ENCODE measurements at places on chromosomes 3 and 15.

DNA sequence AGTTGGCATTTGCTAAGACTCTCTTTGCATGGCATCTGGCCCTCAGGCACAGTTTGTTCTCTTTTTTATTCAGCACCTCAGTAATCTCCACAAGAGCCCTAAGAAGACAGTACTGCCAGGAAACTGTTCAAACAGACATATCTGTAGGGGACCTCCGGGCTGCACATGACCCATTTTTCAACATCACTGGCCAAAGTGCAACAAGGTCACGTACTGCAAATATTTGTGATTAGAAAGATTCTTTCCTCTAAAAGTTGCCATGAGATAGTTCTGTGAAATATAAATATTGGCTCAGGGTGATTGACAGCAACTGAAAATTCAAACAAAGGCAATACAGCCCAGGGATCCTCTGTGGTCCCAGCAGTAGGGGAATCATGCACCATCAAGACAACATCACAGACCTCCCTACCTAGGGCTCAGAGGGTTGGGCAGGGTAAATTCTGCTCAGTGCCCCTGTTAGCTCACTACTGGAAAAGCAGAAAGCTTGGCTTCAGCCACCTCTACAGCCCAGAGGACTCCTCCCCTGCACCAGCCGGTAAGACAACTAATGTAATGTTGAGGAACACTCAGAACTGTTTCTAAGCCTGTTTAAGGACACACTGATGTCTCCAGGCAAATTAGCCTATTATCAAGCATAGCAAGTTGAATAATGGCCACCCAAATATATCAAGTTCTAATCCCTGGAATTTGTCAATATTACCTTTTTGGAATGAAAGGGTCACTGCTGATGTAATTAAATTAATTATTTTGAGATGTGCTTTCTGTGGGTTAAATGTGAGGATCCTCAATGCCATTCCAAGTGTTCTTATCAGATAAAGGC lies 117.4 kb upstream of the LPP start:
- no peak for DNase-seq

DNA sequence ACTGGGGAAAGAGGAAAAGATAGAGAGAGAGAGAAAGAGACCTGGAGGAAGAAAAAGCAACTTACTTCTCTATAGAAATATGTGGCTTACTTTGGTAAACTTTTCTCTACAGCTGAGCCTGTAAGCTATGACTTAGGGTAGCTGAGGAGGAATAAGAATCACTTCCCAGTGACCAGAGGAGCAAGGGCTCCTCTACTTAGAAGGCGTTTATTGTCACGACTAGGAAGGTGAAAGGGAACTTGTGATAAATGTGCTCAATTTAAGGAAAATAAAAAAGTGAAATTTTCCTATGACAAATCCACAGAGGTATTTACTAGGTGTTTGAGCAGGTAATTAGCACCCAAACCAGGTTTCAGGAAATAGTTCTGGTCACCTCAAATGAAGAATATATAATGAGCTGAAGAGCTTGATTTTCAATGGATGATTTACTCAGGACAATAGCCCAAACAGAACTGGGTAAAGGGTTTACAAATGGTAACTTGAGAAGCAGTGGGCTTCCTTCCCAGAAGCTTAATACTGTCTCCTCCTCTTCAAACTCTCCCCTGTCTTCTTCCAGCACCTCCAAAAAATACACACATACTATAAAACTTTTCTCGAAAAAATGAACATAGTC lies 46.1 kb downstream of the SOX2 start:
- DNase-seq: no peak

- no peak for DNase-seq
Observed at GRCh38 chr15:69424001-69424400, 9.9 kb downstream of the KIF23 start.

GRCh38 chr3:194872669-194872977 lies 186.9 kb downstream of the FAM43A start:
- no peak for DNase-seq

DNA sequence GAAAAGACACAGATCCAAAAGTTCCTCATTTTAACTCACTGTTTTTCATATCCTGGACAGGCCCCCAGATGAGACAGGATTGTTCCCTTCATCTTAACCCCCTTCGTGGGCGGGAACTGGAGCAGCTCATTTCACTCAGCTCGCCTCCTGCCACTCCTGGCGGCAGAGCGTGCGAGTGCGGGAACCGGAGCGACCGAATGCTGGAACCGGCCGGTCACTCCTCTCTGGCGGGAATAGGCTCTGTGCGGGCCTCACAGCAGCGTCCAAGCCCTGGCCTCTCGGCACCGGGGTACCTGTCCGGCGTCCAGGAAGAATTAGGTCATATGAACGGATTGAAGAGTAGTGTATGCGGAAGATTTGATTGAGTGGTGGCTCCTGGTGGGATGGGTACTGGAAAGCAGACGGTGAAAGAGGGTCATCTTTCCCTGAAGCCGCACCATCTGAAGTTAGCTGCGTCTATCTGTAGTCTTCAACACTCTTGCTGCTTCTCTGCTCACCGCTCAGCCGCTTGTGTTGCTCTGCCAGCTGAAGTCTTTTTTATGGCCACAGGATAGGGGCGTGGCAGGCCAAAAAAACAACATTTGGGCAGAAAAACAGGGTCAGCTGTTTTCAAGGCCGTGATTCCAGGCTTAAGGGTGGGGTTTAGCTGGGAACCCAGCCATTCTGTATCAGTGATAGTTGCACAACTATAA lies 42.3 kb upstream of the FXR1 start:
- DNase-seq: no peak

DNA sequence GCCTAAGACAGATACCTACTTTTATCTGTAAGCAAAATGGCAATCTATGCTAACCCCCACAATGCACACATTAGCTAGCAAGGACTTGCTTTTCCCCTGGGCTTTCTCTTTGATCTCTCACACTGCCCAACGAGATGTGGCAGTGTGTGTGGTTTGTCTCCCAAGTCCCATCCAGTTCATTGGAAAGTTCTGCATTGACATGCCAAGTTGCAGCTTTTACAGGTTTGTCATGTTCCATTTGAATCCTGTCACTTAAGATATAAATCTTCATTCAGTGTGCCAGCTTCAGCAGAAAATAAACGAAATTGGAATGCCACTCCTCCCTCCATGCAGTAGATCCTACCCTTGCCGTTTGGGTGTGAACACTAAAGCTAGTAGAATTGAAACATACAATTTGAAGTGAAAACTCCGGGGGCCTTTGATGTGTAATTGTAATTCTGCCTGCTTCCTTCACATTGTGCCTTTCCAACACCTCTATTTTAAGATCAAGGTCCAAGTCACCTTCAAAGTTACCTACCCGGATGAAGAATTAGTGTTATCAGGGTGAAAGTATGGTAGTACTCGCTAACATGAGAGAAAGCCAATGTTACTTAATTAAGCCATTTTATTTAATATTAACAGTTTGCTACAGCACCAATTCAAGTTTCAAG lies 130.9 kb upstream of the BHLHE40 start:
- DNase-seq: no peak

- DNase-seq: peak; percentile 81
Observed at GRCh38 chr3:183478501-183478900, 50.1 kb upstream of the MCF2L2 start.

GRCh38 chr15:64931381-64931780 lies 19.7 kb downstream of the ANKDD1A start:
- DNase-seq: no peak

DNA sequence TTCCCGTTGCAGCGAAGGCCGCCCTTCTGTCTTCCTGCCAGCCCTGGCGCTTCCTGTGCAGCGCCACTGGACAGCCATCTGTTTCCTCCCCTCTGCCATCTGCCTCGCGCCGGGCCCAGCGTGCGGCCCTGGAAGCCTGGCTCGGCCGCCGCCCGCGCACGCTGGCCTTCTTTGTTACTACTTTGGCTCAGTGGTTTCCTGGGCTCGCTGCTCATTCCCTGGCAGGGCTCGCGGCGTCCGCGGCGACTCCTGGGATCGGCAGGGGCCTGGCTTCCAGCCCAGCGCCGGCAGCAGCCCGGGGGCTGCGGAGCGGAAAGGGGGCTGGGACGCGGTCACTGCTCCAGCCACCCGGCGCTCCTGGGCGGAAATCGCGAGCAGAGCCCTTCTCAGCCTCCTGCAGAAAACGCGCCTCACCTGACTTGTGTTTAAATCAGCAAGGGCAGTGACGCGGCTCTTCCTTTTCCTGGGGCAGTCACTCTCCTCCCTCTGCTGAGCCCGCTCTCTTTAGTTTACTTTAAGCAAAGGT lies 10.0 kb downstream of the CMTM7 start:
- DNase-seq: no peak

- DNase-seq: no peak
Observed at GRCh38 chr3:40864146-40864782, 335.0 kb upstream of the CTNNB1 start.

- no peak for DNase-seq
Observed at GRCh38 chr15:100650685-100651084, 48.3 kb downstream of the ASB7 start.

- DNase-seq: no peak
Observed at GRCh38 chr15:96047255-96047931, 283.1 kb upstream of the NR2F2 start.

DNA sequence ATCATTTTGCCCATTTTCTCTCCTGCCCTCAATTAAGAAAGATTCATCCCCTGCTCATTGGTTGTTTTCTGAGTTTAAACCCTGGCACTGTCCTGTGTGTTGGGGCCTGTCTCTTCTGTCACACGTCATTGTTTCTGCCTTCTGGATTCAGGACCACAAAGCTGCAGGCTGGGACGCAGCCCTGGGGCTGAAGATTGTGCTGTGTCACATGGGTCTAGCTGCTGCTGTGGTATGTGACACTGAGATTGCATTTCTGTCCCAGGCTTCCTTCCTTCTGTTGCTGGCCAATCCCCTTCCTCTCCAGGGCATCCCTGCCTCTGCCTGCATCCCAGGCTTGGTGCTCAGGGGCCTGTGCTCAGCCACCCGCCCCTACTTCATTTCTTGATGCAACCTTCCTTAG lies 28.9 kb downstream of the INSYN1 start:
- no peak for DNase-seq

DNA sequence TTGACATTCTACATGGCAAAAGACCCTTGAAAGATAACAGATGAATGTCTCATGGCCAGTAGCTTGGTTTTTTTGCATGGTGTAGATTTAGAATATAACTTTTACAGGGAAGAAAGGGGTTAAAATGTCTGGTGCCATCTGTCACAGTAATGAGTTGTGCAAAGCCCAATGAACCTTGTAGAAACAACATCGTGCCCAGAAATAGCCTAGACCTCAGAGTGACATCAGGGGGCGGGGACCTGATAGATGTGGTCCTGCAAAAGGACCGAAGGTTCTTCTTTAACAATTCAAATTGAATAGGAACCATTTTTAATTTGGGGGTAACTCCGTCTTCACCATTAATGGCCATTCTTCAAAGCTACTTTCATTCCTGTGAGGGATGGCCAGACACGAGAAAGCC lies 254.1 kb upstream of the CTDSPL start:
- DNase-seq: no peak
